ENCODE measurements at places on chromosomes 3 and 15. TPM values are rescaled to one million over a fixed set of nuclear protein-coding genes. Genes with fewer than 3 reads are reported as not detected.

Gene MOBP
- total RNA-seq = 0.25 TPM

Gene TGM4
- not detected for total RNA-seq

Gene DGKG
- 3.7 TPM for total RNA-seq

Gene PIERCE2
- 2.5 TPM for total RNA-seq
